ENCODE measurements at places on chromosomes 1 and 21.

GRCh38 chr21:35136586-35137219, 87.6 kb upstream of the RUNX1 start:
- no peak for DNase-seq

- no peak for DNase-seq
Observed at GRCh38 chr1:222641269-222641948, 23.5 kb downstream of the MIA3 start.

GRCh38 chr1:185473186-185473585, 156.1 kb upstream of the IVNS1ABP start:
- DNase-seq: no peak

DNA sequence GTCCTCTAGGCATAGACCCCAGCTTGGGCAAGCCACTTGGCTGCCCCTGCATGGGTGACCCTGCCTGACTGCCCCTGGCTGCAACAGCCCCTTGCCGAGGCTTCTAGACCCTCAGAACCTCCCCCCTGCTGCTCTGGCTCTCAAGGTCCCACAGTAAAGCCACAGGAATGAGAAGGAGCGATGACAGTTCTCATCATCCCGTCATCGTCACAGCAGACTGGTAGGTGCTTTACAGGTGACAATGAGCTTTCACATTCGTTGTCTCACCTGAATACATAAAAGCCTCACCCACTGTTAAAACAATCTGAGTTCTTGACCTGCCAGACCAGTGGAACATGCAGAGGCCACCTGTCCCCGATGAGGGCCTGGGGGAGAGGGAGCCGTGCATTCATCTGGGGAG, 36.0 kb upstream of the GPR157 start:
- DNase-seq: no peak

DNA sequence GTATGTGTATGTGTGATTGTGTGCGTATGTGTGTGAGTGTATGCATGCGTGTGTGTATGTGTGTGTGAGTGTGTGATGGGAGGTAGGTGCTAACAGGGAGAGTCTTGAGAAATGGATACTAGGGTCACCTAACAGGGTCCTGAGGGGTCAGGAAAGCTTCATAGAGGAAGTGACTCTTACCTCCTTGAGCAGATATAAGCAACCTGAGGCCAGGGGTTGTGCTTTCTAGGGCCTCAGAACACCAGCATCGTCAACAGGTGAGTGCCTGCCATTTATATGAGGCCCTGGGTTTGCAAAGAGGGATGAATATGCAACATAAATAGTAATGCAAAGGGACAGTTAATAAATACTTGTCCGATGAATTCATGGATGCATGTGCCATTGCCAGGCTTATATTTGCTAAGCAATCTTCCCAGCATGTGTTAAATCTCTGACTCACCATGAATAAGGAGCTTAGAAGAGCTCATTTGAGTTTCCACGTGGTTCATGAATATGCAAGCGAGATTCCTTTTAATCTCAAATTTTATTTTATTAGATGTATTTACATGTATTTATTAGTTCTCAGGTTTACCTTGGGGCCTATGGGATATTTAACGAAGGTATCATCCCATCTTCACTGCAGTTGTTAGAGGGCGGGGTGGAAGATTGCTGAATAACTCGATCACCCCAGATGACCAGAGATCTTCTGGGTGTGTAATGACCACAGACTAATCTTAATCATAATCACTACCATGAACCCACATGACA, 438.3 kb downstream of the CAMTA1 start:
- no peak for DNase-seq

DNA sequence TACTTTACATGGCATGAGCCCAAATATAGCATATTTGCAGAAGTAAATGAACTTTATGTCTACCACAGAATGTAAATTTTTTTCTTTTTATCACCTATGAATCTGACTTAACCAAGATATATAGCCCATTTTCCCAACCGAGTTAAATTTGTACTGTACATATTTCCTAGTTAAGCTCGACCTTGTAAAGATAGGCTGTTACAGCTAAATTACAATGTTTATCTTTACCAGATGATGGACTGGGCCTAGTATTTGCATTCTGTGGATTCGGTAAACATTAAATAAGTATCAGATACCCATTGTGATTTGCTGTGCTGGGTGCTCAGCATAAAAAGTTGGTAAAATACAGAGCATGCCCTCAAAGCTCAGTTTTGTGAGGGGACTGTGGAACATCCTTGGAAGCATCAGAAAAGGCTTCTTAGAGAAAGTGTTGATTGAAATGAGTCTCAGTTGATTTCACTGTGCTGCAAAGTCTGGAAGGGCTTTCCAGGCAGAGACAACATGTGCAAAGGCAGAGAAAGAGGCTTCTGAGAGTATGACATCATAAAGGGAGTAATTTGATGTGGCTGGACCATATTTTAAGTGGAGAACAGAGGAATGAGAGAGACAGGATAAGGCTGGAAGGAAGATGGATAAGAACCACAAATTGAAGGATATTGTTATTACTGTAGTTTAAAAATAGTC, 27.4 kb downstream of the MORC3 start:
- DNase-seq: no peak

GRCh38 chr1:209755926-209756614, at the start of gene TRAF3IP3:
TRAF3IP3 (plus strand) TSS chr1:209756053; CDS start chr1:209760040, 3,987 bp downstream.
- peak; percentile 82 for DNase-seq

DNA sequence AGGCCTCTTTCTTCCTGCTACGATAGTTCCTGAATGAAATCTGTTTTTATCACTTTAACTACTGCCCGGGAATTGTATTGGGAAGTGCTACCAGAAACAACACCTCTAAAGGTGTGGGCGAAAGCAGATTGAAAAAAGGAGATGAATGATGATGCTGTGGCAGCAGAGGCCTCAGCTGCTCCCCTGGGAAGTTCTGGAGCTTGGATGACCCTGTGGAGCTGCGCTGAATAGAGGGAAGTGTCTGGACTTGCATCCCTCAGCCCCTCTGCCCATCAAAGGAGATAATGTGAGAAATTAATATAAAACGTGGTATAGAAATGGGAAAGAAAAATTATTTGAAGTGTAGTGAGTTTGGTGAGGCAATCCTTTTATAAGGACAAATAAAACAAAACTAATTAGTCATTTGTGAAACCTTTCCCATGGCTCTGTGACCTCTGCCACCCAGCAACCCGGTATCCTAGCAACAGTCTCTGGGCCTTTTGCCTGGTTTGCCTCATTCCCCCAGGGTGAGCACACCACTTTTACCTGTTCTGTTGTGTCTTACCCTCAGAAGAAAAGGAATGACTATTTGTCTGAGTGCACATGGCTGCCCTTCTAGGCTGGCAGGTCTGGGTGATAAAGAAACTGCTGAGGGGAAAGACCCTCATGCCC, 21.3 kb downstream of the OVAAL start:
- no peak for DNase-seq

DNA sequence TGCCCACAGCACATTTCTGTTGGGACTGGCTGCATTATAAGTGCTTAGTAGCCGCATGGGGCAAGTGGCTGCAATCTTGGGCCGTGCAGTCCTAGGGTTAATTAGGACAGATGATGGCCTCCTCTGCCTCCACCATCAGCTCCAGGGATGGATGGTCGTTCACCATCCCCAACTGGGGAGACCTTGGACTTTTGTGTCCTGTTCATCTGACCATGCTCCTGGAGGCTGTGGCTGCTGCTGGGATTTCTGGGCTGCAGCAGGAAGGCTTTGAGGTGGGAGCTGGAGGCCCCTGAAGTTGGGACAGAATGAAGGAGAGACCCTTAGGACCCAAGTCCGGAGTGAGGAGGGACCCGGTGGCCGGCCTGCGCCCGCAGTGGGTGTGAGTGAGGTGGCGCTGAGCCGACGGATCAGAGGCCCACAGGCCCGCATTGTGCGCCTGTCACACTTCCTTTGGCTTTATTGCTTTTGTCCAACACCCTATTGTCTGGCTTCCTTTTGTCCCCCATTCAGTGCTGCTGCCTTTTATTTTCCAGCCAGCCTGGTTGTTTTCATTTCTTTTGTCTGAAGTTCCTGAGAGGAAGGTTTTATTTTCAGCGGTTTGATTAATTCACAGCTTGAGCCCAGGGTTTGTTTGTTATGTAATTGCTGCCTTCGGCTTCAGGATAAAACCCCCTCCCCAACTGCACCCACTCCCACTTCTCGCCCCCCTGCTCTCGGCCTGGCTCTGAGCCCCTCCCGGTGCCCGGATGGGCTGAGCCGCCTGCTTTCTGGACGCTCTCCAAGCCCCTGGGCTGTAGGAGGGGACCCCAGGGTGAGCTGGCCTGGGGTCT, 35.6 kb downstream of the SOX13 start:
- no peak for DNase-seq

DNA sequence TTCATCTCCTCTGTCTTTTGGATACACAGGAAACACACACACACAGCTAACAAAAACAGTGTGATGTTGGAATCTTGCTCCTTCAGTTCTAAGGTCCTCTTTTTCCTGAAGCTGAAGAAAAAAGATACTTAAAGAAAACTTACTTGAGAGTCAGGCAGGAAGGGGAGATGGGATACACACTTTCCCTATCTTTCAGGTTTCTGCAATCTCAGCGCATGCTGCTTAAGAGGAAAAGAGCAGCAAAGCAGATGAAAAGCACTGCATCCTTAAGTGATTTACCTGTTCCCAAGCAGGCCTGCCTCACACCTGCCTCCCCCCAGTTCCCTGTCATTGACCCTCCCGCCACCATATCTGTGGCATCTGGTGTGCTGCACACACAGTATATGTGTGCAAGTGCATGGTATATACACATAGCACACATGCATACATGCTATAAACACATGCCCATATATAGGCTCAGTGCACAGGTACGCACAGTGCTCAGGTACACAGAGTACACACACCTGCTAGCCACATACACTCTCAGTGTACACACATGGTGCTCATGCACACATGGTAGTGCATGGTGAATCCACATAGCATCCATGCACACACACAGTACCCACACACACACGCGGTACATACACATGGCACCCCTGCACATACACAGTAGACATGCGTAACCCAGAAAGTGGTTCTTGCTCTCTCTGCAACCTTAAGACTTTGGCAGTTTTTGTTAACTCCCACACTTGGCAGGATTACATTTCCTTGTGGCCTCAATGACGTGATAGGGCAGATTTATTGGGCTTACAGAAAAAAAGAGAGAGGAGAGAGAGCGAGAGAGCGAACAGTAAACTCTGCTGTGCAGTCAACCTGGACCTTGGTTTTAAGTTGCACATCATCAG, 166.9 kb downstream of the TOMM20 start:
- no peak for DNase-seq

GRCh38 chr1:217805792-217806191, 174.6 kb downstream of the SPATA17 start:
- DNase-seq: no peak

- DNase-seq: no peak
Observed at GRCh38 chr1:9687874-9688582, 36.5 kb downstream of the PIK3CD start.

GRCh38 chr1:31412732-31413404, at the start of gene SERINC2:
SERINC2 (plus strand) TSS chr1:31413213; CDS start chr1:31413266, 53 bp downstream.
- peak; percentile 26 for DNase-seq

- no peak for DNase-seq
Observed at GRCh38 chr1:244779410-244779809, 56.0 kb upstream of the COX20 start.

DNA sequence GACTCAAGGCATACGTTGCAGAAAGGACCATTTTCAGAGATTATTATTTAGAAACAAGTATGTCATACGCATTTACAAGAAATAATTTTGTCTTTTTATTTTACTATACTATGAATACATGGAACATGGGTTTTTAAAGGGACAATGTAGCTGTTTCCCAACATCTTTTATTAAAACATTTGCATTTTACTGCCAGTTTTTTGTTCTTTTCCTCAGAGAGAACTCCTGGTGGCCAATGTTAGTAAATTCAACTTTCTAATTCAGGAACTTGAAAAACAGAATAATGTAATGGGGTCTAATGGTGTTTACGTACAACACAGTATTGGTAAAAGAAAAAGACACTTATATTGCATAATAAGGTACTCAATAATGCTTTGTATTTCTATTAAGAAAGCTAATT, 14.9 kb downstream of the PRDM2 start:
- no peak for DNase-seq

DNA sequence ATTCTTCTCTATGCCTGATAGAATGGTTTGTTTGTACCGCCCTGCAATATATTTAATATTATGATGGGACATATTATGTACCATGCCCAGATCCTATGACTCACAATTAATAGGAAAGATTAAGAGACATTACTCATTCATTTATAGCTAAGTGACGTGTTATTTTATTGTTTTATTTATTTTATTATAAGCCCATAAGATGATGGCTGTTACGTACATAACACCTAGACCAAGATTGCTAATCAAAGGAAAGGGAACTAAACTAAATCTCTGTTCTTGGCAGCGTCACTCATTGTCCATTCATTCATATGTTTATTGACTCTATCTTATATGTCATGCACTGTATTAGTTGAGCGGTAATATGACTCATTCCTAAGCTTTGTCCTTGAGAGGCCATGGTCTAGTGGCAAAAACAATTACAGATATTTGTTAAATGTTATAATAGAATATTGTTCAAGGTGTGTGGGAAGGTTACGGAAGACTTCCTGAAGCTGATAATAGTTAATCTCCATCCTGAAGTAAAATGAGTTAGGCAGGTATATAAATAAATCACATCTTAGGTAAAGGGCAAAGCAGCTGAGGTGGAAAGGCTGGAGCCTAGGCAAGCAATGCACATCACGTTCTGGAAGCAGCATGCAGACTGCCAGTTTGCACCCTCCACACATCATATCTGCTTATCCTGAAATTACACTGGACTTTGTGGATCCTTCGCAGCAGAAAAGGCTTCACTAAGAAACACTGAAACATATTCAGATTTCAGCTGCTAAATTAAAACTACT, 16.6 kb upstream of the CD55 start:
- DNase-seq: no peak

Measured in CD4-positive, alpha-beta T cell treated with Interleukin-12 subunit alpha and Interleukin-12 subunit beta, for 1 hour (primary cell).